Activated naive CD8-positive, alpha-beta T cell treated with anti-CD3 and anti-CD28 coated beads, Interleukin-2, amount 50 U/mL, for 24 hours (primary cell): ENCODE measurements at places on chromosomes 3 and 15.

GRCh38 chr3:58285334-58285733, 20.7 kb upstream of the RPP14 start:
- no peaks in the 10 kb centered on the region for H3K4me1 ChIP-seq
- no peak overlapping the region for H3K4me3 ChIP-seq
- no peaks in the 10 kb centered on the region for H3K27me3 ChIP-seq
- no peak overlapping the region for H3K27ac ChIP-seq
- no peak for DNase-seq

DNA sequence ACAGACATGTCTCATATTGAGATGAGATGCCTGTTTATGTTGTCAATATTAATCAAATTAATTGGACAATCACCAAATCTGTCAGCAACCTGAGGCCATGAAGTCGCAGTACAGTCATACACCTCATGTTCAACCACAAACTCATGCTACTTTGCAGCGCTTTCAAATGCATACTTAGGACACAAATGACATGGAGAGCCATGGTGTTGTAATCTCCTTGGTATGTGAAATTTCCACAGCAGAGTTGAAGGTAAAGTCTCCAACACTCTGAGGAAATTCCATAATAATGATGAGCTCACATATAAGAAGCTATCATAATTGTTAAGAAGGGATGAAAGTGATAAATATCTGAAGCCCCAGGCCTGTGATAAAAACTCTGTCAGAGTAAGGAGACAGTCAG, 873.9 kb downstream of the MCTP2 start:
- no peak overlapping the region for H3K27ac ChIP-seq
- no peak for DNase-seq
- no peaks in the 10 kb centered on the region for H3K36me3 ChIP-seq
- H3K27me3 ChIP-seq, result peaks cover 1% of the 10 kb centered on the region
- no peak overlapping the region for H3K4me3 ChIP-seq

DNA sequence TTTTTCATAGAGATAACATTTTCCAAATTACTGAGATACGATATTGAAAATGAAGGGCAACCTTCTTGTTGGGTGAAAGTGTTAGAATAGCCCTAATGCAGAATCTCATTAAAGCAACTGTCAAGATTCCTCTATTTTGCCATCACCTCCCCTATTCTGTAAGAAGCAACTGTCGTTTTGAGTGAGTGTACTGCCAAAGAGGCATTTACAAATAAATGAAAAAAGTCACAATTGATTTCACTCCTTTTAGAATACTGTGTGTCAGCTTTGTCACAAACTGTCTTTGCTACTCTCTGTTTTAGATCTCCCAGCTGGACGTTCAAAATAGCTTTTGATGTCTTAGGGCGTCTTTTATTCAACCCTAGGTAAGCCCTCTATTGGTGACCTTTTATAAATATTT, 322.8 kb upstream of the NAALADL2 start:
- H3K4me3 ChIP-seq, result no peak overlapping the region
- no peak for DNase-seq
- no peaks in the 10 kb centered on the region for H3K27me3 ChIP-seq
- no peaks in the 10 kb centered on the region for H3K4me1 ChIP-seq
- H3K36me3 ChIP-seq, result no peaks in the 10 kb centered on the region

DNA sequence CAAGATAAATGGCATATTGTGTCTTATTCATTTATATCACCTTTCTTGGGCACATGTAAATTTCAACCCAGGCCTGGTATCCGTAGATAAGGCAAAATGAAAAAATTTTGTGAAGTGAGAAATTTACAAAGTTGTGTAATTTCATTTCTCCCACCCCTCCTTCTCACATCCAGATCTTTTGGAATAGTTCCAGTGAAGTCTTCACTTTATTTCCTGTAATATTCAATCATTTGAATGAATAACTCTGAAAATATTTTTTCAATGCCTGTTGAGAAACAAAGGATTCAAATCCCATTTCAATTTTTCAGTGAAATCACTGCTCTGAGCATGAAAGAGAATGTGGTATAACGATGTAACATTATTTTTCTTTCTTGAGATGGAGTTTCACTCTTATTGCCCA, 53.4 kb downstream of the BTLA start:
- DNase-seq, result no peak
- no peaks in the 10 kb centered on the region for H3K27me3 ChIP-seq
- H3K4me1 ChIP-seq, result peaks cover 21% of the 10 kb centered on the region
- no peaks in the 10 kb centered on the region for H3K36me3 ChIP-seq

GRCh38 chr3:25293736-25294135, 134.3 kb upstream of the RARB start:
- no peak overlapping the region for H3K27ac ChIP-seq
- H3K36me3 ChIP-seq, result no peaks in the 10 kb centered on the region
- no peaks in the 10 kb centered on the region for H3K27me3 ChIP-seq
- no peaks in the 10 kb centered on the region for H3K4me1 ChIP-seq

DNA sequence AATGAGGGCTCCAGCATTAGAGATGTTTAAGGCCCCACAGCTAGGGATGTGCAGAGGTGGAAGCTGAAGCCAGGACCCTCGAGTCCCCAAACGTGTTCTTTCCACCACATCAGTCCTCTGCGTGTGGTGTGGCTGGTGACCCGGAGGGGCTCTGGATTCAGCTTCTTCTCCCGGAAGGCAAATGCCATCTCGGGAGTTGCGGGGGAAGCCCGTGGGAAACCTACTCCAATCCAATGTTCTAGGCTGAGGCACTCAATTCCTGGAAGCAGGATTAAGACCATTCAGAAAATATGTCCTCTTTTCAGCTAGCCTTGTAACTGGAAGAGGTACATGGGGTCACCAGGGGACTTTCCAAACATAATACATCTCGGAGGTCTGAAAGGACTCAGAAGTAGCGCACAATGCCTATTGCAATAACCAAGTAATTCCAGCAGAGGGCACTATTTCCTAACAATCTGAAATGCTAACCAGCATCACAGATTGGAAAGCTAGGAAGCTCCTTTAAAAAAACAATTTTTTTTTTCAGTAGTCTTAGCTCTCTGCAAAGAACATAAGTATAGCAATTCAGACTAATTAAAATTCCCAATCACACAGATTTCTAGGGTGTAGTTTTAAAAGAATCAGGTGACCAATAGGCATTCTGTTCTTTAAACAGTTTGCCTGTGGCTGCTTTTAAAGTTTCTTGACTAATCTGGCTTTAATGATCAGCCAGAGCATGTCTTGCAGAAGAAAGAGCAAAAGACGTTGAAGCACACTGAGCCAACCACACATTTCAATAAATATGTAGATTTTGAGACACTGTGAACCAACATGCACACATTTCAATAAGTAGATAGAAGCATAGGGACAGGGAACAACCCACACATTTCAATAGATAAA, 36.1 kb downstream of the BNC1 start:
- H3K27me3 ChIP-seq, result peaks cover 35% of the 10 kb centered on the region
- no peaks in the 10 kb centered on the region for H3K4me1 ChIP-seq
- H3K36me3 ChIP-seq, result no peaks in the 10 kb centered on the region

GRCh38 chr3:160556141-160556540, 9.2 kb downstream of the KPNA4 start:
- no peak for DNase-seq
- H3K27me3 ChIP-seq, result no peaks in the 10 kb centered on the region
- H3K36me3 ChIP-seq, result peaks cover 39% of the 10 kb centered on the region
- no peak overlapping the region for H3K4me3 ChIP-seq
- H3K27ac ChIP-seq, result no peak overlapping the region

DNA sequence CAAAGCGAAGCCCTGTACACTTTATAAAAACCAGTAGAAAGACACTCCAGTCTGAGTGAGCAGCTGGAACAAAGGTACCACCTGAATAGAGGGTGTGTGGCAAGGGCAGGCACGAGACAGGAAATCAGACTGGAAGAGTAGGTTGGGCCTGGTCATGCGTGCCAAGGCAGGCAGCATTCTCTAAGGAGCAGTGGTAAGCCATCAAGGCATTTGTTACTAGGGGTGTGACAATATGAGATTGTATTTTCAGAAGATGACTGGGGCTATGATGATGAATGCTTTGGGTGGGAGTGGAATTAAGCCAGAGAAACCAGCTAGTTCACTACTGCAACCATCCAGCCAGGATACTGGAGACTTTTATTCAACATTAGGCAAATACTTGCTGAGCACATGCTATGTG, 5.0 kb downstream of the JMJD7 start:
- H3K4me1 ChIP-seq, result peaks cover 40% of the 10 kb centered on the region
- H3K27ac ChIP-seq, result no peak overlapping the region
- no peak for DNase-seq
- no peaks in the 10 kb centered on the region for H3K27me3 ChIP-seq
- no peak overlapping the region for H3K4me3 ChIP-seq

- no peak overlapping the region for H3K4me3 ChIP-seq
- DNase-seq, result no peak
- H3K4me1 ChIP-seq, result peaks cover 31% of the 10 kb centered on the region
- H3K27ac ChIP-seq, result peak overlapping the region; percentile 56
- no peaks in the 10 kb centered on the region for H3K27me3 ChIP-seq
These were observed 7.6 kb downstream of the CMTM6 start for GRCh38 chr3:32495085-32495484.

DNA sequence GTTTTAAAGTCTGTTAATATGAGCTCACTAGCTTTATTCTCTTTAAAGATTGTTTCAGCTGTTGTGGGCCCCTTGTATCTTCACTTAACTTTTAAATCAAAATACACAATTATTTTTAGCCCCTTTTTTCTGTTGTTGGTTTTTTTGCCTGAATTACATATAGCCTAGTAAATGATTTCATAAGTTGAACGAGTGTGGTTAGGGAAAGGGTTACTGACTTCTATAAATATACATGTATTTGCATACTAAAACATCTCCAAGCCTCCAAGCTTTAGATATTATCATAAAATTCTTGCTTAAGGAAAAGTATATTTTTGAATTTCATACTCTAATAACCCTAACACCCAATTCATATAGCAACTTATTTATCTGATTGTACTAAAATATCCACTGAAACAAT, 73.2 kb upstream of the ARL6 start:
- no peaks in the 10 kb centered on the region for H3K4me1 ChIP-seq
- no peaks in the 10 kb centered on the region for H3K36me3 ChIP-seq
- H3K4me3 ChIP-seq, result no peak overlapping the region
- no peak for DNase-seq
- H3K27me3 ChIP-seq, result peaks cover 2% of the 10 kb centered on the region

DNA sequence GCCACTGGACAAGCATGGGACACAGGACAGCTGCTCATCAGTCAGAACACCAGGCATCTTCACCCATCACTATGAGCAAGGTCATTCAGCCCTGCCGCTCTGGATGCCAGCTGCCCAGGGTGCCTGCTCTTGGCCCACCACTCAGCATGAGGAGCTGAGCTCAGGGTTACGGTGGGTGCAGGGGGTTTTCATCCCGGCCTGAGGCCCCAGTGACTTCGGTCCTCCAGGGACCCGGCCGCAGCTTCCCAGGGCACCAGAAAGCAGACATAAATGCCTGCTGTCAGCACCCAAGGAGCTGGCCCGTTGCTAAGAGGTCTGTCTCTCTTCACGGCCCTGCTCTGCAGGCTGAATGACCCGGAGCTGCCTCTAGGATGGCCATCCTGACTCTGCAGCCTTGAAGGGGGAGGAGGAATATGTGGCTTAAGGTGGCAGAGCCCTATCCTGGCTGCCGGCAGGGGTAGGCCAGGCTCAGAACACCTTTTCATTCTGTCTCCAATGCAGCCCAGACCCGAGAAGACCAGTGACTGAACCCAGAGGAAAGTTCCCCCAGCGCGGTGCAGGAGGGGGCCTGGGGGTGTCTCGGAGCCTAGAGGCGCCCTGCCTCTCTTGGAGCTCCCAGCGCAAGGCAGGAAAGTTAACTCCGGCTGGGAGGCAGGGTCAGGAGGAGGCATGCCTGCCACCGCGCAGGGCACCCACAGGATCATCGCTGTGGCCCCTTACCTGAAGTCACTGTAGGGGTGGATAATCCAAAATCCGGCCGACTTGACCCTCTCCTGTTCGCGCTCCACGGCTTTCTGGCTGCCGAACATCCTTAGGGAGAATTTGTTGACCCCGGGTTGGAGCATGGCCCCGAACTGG, 1.8 kb downstream of the HCN4 start:
- no peak for DNase-seq
- no peaks in the 10 kb centered on the region for H3K4me1 ChIP-seq
- H3K27ac ChIP-seq, result no peak overlapping the region
- H3K27me3 ChIP-seq, result peaks cover 48% of the 10 kb centered on the region
- H3K4me3 ChIP-seq, result no peak overlapping the region
- no peaks in the 10 kb centered on the region for H3K36me3 ChIP-seq

DNA sequence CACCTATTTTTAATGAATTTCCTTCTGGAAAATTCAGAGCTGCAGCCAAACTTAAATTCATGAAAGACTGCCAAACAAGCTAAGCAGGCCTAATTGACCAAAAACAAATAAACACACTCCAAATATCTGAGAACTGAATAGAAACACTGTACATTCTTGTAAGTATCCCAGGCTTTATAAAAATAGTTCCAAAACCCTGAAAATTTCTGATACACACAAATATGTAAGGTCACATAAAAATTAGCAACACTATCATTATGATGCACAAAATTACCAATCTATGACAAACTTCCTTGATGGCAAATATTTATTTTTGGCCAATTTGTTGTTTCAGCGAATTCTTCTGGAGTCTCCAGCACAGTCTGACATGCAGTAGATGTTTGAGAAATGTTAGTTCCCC, 117.9 kb upstream of the UBE2E2 start:
- H3K27ac ChIP-seq, result no peak overlapping the region
- no peak overlapping the region for H3K4me3 ChIP-seq
- H3K36me3 ChIP-seq, result no peaks in the 10 kb centered on the region
- no peaks in the 10 kb centered on the region for H3K27me3 ChIP-seq

DNA sequence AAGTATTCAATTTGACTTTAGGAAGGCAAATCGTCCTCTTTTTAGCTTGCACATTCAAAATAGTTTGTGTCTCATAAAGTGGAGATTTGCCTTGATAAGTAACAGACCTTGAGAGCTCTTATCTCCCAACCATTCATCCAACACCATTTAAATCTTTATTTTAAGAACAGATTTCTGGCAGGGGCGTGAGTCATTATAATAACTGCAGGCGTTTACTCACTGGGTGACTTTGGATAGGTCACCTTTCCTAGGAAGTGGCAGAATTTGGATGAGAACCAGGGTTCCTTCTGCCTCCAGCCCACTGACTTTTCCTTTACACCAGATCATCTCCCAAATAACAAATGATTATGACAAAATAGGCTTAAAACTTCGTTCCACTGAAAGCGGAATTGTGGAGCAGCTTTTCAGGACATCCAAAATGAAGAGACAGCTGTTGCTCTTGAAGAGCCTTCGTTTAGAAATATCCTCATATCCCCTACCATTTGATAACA, 5.0 kb downstream of the LMCD1 start:
- peaks cover 9% of the 10 kb centered on the region for H3K27me3 ChIP-seq
- DNase-seq, result no peak

DNA sequence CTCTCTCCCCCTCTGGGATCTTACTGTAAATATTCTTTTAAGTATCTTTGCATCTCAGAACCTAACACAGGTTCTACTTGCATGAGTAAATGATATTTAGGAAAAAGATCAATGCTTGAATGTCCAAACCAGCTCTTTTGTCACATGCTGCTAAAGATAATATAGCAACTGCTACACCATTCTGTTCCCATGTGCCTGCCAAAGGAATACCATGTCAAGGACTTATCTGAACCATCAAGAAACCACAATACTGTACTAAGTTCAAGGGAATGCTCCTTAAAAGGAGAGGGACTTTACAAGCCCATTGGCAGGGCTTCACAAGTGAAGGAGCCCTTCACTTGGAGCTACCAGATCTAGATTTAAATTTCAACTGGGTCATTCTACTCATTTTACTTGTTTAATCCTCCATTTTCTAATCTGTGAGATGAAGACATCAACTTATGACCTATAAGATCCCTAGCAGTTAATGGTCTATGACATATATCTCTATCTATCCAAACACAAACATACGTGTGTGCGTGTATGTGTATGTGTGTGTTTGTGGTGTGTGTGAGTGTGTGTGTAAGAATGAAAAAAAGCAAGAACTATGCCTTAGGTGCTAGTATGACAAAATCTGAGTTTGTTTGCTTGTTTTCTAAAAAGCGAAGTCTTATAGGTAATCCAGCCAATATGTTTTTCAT, 13.0 kb upstream of the SEC62 start:
- H3K27ac ChIP-seq, result no peak overlapping the region
- H3K27me3 ChIP-seq, result peaks cover 7% of the 10 kb centered on the region
- DNase-seq, result no peak
- no peaks in the 10 kb centered on the region for H3K36me3 ChIP-seq
